Vagina (tissue), 2 donors: ENCODE measurements at places on chromosomes 7 and 10. TPM values are rescaled to one million over a fixed set of nuclear protein-coding genes. Genes with fewer than 3 reads are reported as not detected.

TMEM236 gene
- total RNA-seq = not detected

ITPRID1 gene
- total RNA-seq = not detected

GHRHR gene
- total RNA-seq = not detected

FBXO24 gene
- 0.98 TPM for total RNA-seq

- H3K4me3 ChIP-seq = no peak overlapping the region
- H3K36me3 ChIP-seq = no peaks in the 10 kb centered on the region
- no peak overlapping the region for H3K27ac ChIP-seq
- H3K27me3 ChIP-seq = no peaks in the 10 kb centered on the region
- no peak for DNase-seq
- H3K4me1 ChIP-seq = no peaks in the 10 kb centered on the region
These were observed 1073.9 kb downstream of the NXPH1 start for GRCh38 chr7:9507290-9507689.

DNA sequence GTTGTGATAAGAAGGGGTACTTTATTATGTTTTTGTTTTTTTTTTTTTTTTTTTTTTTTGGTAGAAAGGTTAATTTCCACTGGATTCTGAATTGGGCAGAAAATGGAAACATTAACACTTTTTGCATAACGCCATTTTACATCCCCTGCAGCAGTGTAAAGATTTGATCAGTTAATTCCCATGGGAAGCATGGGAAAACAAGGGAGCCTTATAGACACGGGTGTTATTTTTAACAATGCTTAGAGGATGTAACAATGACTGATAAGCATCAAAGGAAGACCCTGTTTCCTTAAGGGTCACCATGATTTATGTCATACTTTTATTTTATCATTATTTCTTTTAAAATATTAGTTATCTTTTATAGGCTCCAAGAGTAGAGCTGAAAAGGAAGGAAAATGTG, 140.2 kb downstream of the CDK14 start:
- no peak overlapping the region for H3K27ac ChIP-seq
- H3K4me3 ChIP-seq = no peak overlapping the region
- no peaks in the 10 kb centered on the region for H3K27me3 ChIP-seq
- no peaks in the 10 kb centered on the region for H3K4me1 ChIP-seq
- H3K36me3 ChIP-seq = no peaks in the 10 kb centered on the region

- no peak for DNase-seq
- H3K27ac ChIP-seq = no peak overlapping the region
- no peak overlapping the region for H3K4me3 ChIP-seq
- no peaks in the 10 kb centered on the region for H3K27me3 ChIP-seq
These were observed 16.9 kb downstream of the ZNF713 start for GRCh38 chr7:55903985-55904759.

DNA sequence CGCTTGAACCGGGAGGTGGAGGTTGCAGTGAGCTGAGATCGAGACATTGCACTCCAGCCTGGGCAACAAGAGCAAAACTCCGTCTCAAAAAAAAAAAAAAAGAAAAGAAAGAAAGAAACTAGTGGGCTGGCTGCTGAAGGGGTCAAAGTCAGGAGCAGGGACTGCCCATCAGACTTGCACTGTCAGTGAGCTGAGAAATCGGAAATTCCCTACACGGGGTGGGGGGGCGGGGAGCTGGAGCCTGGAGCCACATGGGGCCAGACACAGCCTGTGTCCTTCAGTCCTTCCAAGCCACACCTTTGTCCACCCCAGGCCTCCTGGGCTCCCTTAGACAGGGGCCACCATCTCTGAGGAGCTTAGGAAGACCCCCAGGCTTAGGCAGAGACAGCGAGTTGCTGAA, 34.5 kb downstream of the SRRM3 start:
- peaks cover 8% of the 10 kb centered on the region for H3K4me1 ChIP-seq
- no peak overlapping the region for H3K27ac ChIP-seq
- H3K36me3 ChIP-seq = no peaks in the 10 kb centered on the region

- H3K27me3 ChIP-seq = no peaks in the 10 kb centered on the region
- no peaks in the 10 kb centered on the region for H3K4me1 ChIP-seq
- H3K4me3 ChIP-seq = no peak overlapping the region
- H3K27ac ChIP-seq = no peak overlapping the region
These were observed 26.8 kb upstream of the TM9SF3 start for GRCh38 chr10:96613576-96613975.

GRCh38 chr10:119501690-119502089, 40.8 kb downstream of the RGS10 start:
- H3K36me3 ChIP-seq = no peaks in the 10 kb centered on the region
- H3K27ac ChIP-seq = no peak overlapping the region

DNA sequence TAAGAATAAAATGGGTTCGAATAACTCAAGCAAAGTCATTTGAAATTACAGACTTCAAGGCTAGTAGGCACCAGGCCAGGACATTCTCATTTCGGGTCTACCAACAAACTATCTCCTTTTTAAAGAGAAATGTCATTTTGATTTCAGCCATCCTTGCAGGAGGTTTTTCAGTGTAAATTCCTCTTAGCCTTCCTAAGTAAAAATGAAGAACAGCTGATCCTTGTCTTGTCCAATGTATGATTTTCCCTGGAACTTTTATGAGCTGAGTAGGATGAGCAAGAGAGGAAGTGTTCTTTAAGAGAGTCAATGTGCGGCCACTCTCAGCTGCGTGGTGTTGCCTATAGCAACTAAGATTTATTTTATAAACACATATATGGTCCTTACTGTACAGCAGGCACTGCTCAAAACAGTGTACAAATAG, 110.1 kb downstream of the PLCE1 start:
- no peak overlapping the region for H3K27ac ChIP-seq
- no peaks in the 10 kb centered on the region for H3K27me3 ChIP-seq
- H3K4me1 ChIP-seq = peaks cover 10% of the 10 kb centered on the region
- H3K4me3 ChIP-seq = no peak overlapping the region

DNA sequence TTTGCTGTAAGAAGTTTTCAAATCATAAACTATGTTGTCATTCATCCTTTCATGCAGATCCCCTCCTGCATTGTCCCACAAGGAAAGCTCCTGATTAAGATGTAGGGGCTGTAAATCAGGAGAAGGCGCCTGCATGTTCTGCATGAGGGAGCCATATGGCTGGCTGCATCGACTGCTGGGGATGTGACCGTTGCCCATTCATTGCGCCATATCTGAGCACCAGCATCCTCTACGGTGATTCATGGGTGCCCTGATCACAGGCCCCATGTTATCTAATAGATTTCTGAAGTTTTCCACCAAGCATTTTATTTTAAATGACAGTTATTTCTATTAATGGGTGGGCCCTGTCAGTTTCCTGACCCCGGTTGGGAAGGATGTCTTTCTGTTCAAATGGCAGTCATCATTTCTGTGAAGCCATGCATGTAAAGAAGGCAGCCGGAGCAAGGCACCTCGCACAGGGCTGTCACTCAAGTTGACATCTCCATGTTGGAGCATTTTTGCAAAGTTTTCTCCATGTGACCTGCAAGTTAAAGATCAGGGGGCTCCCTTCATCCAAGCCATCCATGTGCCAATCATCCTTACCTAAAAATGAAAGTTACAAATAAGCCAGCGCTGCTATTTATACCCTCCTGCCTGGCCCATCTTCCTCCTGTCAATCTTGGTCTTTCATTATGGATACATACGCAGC, 128.8 kb downstream of the TEX36 start:
- H3K4me1 ChIP-seq = no peaks in the 10 kb centered on the region
- H3K27me3 ChIP-seq = no peaks in the 10 kb centered on the region
- no peak overlapping the region for H3K4me3 ChIP-seq
- H3K36me3 ChIP-seq = no peaks in the 10 kb centered on the region
- DNase-seq = no peak
